Thoracic aorta endothelial cell (primary cell): ENCODE measurements at places on chromosomes 12 and 14. TPM values are rescaled to one million over a fixed set of nuclear protein-coding genes. Genes with fewer than 3 reads are reported as not detected.

CMKLR1 gene
- 0.07 TPM in 1 of 2 replicates, not detected in the other for total RNA-seq

ZBTB39 gene
- 9.8 and 10.3 TPM in 2 replicates for total RNA-seq

PRMT5 gene
- total RNA-seq: 60.6 and 70.9 TPM in 2 replicates

PRR4 gene
- total RNA-seq: 1.9 and 2.3 TPM in 2 replicates

CCDC198 gene
- not detected in 2 replicates for total RNA-seq

MUCL1 gene
- total RNA-seq: not detected in 2 replicates

TMEM119 gene
- total RNA-seq: not detected in 2 replicates

CCDC175 gene
- not detected in 2 replicates for total RNA-seq

RNU4-1 gene
- under 0.01 TPM in 2 replicates for total RNA-seq

CCDC88C gene
- total RNA-seq: 32.5 and 32.6 TPM in 2 replicates

IFNG-AS1 gene
- total RNA-seq: not detected in 2 replicates

SLC25A47 gene
- total RNA-seq: not detected in 2 replicates

KRT81 gene
- not detected in 2 replicates for total RNA-seq

P2RX2 gene
- not detected in 2 replicates for total RNA-seq

ACACB gene
- total RNA-seq: 2.0 and 5.4 TPM in 2 replicates

KRT79 gene
- total RNA-seq: not detected in 2 replicates
